ENCODE measurements at places on chromosomes 7 and 10.

GRCh38 chr10:24303522-24304310 lies 94.8 kb downstream of the KIAA1217 start:
- no peak for DNase-seq

- DNase-seq, result no peak
Measured at GRCh38 chr7:98049034-98049433, 57.6 kb upstream of the LMTK2 start.

DNA sequence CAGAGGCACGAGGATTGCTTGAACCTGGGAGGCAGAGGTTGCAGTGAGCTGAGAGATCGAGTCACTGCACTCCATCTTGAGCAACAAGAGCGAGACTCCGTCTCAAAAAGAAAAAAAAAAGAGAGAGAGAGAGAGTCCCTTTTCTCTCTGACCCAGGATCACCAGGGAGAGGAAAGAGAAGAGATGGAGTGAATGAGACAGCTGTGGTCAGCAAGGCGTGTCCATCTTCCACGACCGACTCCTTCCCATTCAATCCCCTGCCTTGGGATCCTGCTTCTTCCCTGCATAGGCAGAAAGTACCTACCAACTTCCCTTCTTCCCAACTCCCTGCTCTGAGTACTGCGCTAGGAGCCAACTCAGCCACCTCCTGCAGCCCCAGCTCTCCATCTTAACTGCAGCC lies 5.2 kb upstream of the ZAN start:
- no peak for DNase-seq

- DNase-seq, result no peak
Measured at GRCh38 chr10:132740588-132740987, 45.4 kb downstream of the NKX6-2 start.

- no peak for DNase-seq
Measured at GRCh38 chr7:116216956-116217571, 6.7 kb downstream of the TES start.

DNA sequence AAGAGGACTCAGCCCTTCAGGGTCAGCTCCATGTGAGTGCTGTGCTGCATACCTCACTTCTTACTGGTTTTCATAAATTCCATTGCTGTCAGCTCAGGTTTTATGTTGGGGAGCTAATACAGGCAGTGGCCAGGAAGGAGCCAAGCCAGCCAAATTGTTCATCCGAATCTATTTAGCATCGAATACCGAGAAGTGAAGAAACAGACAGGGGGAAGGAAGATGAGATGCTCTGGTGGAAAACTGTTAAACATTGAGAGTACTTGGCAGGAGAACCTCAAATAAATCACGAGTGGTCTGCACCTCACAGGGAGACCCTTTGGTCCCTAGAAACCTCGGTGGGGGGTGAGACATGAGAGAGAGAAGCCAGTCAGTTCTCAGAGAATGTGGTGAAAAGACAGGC lies 196.0 kb upstream of the TMEM72 start:
- DNase-seq, result no peak

DNA sequence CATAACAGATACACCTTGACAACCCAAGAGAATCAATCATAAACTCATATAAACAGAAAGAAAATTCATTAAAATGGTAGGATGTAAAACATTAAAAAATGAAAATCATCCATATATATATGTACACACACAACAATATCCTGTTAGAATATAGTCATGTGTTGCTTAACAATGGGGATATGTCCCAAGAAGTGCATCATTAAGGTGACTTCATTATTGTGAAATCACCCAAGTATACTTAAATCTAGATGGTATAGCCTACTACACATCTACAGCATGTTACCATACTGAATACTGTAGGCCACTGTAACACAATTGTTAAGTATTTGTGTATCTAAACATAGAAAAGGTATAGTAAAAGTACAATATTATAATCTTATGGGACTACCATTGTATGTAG lies 115.8 kb upstream of the TMEM168 start:
- DNase-seq, result no peak

- no peak for DNase-seq
Measured at GRCh38 chr10:77926566-77927401, at the start of gene DLG5. Gene DLG5 (minus strand): TSS chr10:77926755. CDS start chr10:77926520, 235 bp downstream.

GRCh38 chr7:81672872-81673271 lies 97.0 kb downstream of the HGF start:
- DNase-seq, result no peak

DNA sequence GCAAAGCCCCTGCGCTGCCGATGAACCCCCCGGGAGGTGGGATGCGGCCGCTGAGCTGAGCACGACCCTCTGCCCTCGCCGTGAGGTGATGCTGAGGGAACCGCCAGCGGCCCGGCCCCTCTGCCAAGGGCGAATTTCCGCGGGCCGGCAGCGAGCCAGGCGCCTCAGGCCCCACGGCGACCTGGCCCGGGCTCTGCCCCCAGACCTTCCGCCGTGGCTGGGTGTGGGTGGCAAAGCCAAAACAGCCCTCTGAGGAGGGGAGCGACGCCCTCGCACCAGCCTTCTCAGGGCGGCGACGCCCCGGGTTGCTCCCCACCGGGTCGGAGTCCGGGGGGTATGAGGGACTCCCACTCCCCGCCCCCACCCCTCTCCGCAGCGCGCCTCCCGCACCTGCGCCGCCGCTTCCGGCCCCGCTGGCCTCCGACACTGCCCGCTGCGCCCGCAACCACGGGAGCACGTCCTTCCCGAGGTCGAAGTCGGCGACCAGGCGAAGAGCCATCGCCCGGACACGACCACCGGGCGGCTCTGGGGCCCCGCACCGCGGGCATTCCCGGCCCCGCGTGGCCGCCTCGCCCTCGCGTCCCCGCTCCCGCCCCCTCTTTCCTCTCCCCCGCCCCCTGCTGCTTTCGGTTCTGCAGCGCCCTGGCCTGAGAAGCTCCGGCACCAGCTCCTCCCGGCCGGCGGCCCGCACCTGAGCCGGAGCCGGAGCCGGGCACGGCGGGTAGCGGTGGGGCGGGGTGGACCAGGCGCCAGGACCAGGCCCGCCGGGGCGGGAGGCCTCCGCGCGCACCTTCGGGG lies at the start of gene GSAP:
GSAP (minus strand) TSS at position 527 of the 798 bp plus-strand sequence; CDS start at position 499, 28 bp downstream.
- no peak for DNase-seq

DNA sequence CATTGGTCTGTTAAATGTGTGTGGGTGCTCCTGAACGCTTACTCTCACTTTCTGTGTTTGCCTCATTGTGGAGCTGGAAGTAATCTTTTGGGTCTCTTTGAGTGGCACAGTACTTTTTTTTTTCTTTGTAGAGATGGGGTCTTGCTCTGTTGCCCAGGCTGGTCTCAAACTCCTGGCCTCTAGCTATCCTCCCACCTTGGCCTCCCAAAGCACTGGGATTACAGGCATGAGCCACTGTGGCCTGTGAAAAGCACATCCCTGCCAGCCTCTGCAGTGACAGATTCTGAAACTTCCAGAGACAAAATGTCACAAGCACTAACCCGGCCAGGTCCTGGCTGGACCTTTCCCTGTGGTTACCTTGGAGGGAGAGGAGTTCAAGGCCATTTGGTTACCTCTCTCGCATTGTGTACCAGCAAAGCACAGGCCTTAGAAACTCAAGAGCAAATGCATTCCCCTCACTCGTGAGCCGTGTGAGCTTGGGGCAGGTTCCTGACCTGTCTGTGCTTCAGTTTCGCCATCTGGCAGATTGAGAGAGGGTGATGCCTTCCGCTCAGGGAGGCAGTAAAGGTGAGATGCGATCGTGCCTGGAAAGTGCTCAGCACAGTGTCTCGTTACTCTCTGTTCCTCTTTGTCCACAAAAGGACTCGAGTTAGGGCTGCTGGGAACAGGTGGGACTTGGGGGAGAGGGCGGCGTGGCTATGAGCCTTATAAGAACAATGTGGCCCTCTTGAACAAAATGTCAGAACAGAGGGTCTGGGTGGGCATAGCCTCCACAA lies 72.6 kb upstream of the SEPHS1 start:
- no peak for DNase-seq

DNA sequence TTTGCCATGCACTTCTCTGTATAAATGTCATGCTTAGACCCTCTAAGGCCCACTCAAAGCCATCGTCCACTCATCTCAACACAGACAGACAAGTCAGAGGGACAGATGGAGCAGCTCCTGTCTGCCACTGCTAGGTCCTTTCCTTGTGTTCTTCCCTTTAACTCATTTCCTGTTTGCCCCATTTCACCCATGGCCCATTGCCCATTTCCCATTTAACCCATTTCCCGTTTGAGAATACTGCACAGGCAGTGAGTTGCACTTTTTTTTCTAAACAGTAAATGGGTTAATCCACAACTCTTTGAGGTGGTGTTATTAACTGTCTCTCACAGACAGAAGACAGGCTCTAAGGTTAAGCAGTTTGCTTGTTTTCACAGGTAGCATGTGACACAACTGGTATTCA lies 179.3 kb downstream of the NPSR1 start:
- no peak for DNase-seq

DNA sequence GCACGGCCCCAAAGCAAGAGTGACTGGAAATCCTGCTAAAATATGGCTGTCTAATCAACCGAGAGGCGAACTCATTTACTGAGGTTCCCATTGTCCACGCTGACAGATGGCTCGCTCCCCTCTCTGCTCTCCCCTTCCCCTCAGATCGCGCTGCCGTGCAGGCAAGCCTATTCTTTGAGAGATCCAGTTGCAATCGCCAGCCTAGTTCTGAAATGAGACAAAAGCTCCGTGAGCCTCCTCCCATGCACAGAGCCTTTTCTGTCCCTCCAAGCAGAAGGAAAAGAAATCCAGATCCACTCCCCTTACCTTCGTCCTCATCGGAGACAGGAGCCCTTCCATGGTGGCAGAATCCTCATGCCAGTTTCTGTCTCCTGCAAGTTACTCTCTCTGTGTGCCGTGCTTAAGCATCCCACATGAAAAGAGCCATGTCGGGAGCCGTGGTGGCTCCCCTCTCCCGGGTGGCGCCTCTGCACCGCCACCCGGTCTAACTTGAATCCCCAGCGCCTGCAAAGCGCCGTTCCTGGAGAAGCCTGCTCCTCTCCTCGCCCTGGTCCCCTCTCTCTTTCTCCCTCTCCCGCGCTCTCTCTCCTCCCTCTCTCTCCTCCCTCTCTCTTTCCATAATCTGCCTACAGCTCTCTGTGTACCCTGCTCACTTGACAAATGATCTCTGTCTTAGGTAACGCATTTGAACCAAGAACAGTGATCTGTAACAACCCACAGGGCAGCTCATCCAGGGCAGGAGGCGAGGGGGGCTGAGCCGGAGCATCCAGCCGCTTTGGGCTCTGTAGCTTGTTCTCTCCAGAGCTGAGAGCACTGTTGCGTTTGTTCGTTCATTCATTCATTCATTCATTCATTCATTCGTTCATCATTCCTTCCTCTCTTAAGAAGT lies 156.8 kb downstream of the FRMD4A start:
- no peak for DNase-seq

DNA sequence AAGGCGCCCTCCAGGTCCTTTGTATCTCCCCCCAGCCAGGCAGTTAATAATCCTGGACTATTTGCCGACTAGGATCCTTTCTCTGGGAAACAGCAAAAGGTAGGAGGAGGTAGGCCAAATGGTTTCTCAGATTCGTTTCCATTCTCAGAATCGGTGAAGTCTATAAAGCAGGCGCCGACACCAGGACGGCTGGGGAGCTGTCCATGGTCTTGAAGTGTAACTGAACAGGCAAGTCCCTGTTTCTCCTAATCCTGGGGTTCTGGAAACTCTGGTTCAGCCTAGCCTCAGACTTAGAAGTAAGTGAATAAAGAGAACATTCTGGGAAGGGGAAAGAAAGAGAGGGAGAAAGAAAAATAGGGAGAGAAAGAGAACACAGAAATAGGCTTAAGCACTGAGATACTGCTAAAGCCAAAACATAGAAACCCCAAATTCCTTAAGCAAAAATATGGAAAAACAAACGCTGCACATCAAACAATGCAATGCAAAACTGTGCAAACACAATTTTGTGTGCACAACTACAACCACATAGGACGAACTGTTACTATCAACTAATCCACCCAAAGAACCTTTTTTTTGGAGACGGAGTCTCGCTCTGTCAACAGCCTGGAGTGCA lies 11.1 kb upstream of the INA start:
- DNase-seq, result no peak

DNA sequence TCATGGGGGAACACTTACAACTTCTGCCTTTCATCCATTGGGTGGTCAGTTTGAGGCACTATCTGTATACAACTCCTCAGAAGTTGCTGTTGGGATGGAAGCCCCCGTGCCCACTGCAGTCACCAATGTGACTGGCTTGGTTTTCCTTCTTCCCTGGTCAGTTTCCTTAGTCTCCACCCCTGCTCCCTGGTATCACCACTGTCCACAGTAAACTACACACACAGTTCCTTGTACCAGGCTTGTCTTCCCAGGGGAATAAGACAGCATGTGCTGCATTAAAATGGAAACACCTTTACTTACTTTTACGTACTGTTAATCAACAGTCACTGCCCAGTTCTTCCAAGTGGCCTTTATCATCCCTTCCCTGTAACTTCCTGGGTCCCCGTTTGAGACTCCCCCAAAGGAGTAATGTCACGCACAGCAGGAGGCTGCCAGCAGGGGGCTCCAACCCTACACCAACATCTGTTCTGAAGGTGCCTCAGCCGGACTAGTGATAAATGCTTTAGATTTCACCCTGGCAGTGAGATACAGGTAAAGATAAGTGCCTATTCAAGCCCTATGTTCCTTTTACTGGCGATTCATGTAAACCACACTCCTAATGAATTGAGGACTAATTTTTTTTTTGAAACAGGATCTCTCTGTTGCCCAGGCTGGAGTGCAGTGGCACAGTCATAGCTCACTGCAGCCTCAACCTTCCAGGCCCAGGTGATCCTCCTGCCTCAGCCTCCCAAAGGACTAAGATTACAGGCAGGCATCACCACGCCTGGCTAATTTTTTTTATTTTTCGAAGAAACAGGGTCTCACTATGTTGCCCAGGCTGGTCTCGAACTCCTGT lies 45.3 kb upstream of the PIK3AP1 start:
- DNase-seq, result no peak

- DNase-seq, result no peak
Measured at GRCh38 chr10:19979628-19980027, 163.4 kb downstream of the PLXDC2 start.

DNA sequence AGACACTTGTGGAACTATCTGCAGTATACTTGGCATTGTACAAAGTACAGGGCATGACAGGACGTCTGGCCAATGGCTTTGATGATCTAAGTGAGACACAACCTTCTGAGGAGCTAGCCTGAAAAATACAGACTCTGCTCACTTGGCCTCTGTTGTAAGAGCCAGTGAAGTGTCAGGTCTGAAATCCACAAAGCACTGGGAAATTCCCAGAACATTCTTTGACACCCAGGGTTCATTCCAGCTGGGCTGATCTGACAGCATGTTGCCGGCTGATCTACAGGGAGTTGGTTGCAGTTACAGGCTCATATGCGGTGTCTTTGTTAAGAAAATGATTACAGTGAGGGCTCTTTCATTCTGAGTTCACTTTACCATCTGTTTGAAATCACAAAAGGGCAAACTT lies 354.6 kb downstream of the PHF14 start:
- no peak for DNase-seq

- DNase-seq, result no peak
Measured at GRCh38 chr10:108966411-108966810, 956.9 kb downstream of the XPNPEP1 start.

- no peak for DNase-seq
Measured at GRCh38 chr7:27897001-27897400, 157.0 kb downstream of the TAX1BP1 start.

GRCh38 chr10:24908793-24909423 lies 43.5 kb downstream of the PRTFDC1 start:
- DNase-seq, result no peak

GRCh38 chr10:103757531-103758293 lies 97.7 kb downstream of the SH3PXD2A start:
- no peak for DNase-seq

Measured in esophagus squamous epithelium (tissue), 5 donors.